LoVo (cell line): ENCODE measurements at places on chromosomes 12 and 14.

DNA sequence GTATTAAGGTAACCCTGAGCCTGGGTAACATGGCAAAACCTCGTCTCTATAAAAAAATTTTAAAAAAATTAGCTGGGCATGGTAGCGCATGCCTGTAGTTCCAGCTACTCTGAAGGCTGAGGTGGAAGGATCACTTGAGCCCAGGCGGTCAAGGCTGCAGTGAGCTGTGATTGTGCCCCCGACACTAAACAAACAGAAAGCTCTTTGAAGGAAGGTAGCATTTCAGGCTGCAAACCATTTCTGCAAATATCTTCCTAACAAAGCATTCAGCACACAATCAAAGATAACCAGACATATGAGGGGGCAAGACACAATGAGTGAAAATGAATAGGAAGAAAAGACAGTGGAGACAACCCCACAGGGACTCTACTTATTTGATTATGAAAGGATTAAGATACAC, 118.7 kb downstream of the PRIMA1 start:
- DNase-seq = no peak

- DNase-seq = no peak
Measured at GRCh38 chr14:33851931-33852330, 98.9 kb downstream of the EGLN3 start.

- no peak for DNase-seq
Measured at GRCh38 chr14:38404100-38404541, 148.2 kb upstream of the CLEC14A start.

- DNase-seq = no peak
Measured at GRCh38 chr12:52354200-52354599, 13.1 kb downstream of the KRT85 start.

DNA sequence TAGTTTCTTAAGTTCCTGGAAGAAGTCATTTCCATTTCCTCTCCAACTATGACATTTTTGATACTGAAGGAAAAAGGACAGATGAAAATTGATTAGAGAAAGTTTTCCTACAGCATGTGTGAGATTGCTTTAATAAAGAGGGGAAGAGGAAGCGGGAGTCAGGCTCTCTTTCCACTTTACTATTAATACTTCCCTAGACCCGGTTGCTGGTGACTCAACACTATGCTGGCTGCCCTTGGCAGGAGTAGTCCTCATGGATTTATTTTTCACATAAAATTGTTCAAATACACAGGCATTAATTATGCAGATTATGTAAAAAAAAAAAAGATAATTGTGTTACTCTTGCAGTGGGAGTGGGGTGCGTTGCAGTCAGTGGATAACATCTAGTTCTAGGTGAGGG, 293.4 kb downstream of the EGLN3 start:
- DNase-seq = no peak

DNA sequence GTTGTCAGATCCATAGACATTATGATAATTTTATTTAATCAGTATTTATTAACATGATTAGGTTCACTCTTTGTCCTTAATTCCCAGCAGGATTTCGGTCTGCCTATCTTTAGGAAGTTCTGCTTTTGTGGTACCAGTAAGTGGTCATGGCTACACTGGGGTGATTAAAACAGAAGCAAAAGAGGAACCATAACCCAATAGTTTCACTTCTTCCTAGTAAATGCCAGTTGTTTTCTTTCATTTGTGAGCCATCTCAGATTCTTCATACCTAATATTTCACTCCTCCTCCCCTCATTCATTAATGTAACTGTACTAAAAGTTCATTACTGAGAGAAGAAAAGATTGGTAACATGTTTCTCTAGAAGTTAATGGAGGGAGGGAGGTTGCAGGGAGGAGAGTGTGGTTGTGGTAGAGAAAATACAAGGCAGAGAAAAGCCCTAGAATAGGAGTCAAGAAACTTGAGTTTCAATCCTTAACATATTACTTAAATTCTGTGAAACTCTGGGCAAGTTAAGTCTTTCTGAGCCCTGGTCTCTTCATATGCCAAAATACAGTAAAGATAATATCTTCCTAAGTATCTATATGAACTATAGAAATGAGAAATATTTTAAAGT, 101.2 kb downstream of the PEBP1 start:
- DNase-seq = no peak

DNA sequence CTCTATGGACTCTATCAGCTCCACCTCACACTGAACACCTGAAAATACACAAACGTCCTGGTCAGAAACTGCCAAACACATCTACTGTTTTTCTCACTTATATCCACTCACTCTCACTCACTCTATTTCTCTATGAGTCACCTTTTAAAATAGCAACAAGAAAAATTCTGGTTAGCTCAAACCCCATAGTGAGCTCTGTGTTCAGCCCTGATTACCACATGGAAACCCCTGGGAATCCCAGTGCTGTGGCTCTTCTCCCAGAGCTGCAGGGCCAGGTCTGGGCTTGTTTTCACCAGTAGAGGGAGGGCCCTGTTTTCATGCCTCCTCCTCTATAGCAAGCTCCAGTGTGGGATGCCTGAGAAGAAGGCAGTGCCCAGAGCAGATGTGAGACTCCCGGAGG, 1126.1 kb downstream of the TMEM121 start:
- no peak for DNase-seq

DNA sequence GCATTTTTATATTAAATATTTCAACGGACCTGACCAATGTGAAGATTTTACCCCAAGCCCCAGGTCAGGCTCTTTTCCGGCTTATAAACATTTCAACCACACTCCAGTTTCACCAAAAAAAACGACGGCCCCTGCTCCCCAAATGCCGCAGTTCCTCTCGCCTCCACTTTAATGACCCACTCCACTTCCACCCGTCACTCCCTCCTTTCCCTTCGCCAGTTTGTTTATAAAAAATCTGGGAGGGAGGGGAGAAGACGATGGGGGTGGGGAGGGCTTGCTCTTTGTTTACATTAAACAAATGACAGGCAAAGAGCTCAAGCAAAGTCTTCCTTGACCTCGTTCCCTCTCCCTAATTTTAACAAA, 5.4 kb downstream of the SIX6 start:
- DNase-seq = no peak

GRCh38 chr14:87630846-87631245, 362.1 kb downstream of the GALC start:
- DNase-seq = no peak

- DNase-seq = no peak
Measured at GRCh38 chr12:46459861-46460545, 87.4 kb upstream of the SLC38A2 start.

DNA sequence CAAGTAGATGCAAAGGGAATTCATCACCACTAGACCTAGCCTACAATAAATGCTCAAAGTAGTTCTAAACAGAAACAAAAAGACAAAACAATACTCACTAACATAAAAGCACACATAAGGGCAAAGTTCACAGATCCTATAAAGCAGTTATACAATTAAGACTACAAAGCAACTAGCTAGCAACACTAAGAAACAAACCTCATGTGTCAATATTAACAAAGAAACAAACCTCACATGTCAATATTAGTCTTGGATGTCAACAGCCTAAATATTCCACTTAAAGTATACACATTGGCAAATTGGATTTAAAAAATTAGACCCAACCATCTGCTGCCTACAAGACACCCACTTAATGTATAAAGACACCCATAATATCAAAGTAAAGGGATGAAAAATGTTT, 152.7 kb downstream of the KCNK10 start:
- no peak for DNase-seq

- DNase-seq = no peak
Measured at GRCh38 chr12:68617160-68617926, 6.6 kb downstream of the RAP1B start.

DNA sequence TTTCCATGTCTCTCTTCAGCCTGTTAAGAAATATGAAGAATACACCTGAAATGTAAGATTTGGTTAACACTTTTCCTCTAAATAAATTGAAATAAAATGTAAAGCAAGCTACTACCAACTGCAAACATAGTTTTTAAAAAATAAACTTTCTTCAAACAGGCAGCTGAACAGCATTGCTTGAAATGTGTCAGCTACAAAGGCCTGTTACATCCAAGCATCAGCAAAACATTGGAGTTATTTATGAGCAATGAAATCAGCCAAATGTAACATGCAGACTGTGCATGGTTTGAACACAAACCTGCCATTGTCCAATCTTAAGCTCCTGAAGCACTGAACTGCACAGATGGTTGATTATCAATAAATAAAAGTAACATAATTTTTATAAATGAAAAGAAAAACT, 291.3 kb downstream of the ACSS3 start:
- DNase-seq = no peak

DNA sequence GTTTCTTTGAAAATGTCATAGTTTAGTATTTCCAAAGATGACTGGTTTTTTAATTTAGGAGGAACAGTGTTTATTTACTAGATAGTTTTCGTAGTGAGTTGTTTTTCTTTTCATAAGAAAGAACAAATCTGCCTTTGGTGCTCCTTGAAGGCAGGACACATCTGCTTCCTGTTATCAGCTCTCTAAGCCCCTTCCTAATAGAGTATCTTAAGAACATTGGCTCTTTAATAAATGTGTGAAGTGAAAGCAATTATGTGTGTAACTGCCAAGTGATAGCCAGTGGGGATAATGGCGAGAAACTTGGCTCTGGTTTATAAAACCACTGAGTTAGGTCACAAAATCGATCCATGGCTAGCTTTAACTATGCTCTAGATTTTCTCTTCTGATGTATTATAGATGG, 23.5 kb upstream of the PPFIBP1 start:
- DNase-seq = no peak

GRCh38 chr14:69553252-69553651, 21.4 kb downstream of the CCDC177 start:
- no peak for DNase-seq

- DNase-seq = no peak
Measured at GRCh38 chr12:49415521-49415970, 48.3 kb downstream of the SPATS2 start.

- peak; percentile 86 for DNase-seq
Measured at GRCh38 chr14:31937730-31938346, 139.3 kb upstream of the ARHGAP5 start.

- DNase-seq = no peak
Measured at GRCh38 chr14:96121660-96122395, 82.7 kb downstream of the C14orf132 start.
